Type B pancreatic cell (in vitro differentiated cells): ENCODE measurements at places on chromosomes 12 and 14. TPM values are rescaled to one million over a fixed set of nuclear protein-coding genes. Genes with fewer than 3 reads are reported as not detected.
A peak's percentile ranks its signal among the peaks of the same experiment; 100 is the strongest.

DNA sequence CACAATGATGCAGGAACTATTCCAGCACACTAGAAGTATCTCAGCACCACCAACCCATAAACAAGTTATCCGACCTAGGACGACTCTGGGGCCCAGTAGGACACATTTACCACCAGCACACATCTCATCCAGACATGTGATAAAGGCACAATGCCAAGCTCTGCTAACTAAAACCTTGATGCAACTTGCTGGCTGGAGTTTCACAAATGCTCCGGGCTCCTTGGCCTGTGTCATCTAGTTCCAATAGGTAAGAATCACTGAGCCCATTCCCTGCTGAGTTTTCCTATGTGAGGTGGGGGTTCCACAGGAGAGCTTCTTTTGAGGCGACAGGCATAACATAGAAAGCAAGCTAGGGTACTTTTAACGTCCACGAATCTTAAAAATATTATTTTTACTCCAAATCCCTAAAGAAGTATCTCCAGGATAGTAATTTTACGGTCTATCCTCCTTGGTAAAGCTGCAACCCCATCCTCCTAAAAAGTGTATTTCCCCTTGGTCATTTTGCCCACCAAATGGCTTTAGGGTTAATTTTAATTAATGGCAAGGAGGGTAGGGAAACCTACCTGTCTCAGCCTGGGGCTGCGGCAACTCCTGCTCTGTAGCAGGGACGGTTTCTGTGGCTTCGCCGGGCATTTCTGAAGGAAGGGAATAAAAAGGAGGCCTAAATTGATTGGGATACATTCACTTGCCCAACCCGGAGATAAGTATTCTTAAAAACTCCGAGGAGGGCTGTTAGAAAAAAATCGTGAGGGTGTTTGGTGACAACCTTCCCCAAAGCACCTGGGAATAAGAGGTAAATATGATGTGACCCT is 1.0 kb downstream of the NACA start:
- peak overlapping the region; percentile 98 for H3K4me3 ChIP-seq
- H3K27ac ChIP-seq: peak overlapping the region; percentile 98

HHIPL1 gene
- 0.19 and 1.4 TPM in 2 replicates for total RNA-seq

DNA sequence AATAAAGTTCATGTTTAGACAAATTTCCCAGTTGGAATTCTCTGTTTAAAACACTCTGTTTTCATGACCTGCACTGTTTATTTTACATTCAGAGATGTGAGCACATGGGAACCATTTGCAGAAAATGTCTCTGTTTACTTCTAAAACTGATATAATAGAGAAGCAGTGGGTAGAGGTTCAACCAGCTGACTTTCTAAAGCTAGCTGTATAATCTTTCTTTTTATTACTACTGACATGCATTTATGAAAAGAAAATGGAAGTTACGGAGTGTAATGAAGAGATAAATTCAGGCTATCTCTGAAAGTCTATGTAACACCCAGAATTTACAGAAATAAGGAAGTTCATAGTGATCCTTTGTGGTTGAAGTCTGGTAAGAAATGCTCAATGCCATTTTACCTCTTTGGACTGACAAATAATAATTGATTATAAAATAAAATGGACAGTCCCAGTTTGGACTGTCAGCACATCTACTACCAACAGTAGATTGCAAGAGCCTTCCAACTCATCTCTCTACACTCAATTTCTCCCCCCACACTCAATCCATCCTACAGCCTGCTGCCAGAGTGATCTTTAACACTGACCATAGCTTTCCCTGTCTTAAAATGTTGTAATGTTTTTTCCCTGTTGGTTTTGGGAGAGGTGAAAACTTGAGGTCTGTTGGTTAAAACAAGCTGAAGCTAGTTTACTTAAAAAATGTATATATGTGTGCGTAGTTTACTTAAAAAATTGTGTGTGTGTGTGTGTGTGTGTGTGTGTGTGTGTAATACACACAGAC is 137.4 kb downstream of the AEBP2 start:
- peak overlapping the region; percentile 0 for H3K4me3 ChIP-seq
- peaks cover 19% of the 10 kb centered on the region for H3K36me3 ChIP-seq
- DNase-seq: no peak
- H3K4me1 ChIP-seq: peaks cover 12% of the 10 kb centered on the region
- H3K27ac ChIP-seq: no peak overlapping the region

DNA sequence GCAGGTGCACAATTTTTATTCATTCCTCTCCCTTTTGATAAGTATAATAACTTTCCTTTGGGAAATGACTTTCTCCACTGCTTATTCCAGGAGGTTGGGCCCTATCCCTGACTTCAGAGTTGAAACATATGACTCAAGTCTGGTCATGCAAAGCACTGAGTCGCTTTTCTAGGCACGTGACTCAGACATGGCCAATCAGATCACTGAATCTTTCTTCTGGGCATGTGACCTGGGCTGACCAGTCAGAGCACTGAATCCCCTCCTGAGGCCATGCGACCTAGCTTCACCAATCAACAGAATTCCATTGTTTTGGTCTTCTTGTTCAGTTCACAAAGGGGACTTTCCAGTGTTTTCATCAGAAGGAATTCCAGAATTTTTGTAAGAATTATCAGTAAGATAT is 377.1 kb upstream of the KITLG start:
- H3K36me3 ChIP-seq: no peaks in the 10 kb centered on the region
- no peak overlapping the region for H3K27ac ChIP-seq
- H3K27me3 ChIP-seq: no peaks in the 10 kb centered on the region

GRCh38 chr12:55001198-55001868 is 16.8 kb upstream of the TESPA1 start:
- H3K36me3 ChIP-seq: no peaks in the 10 kb centered on the region
- peaks cover 29% of the 10 kb centered on the region for H3K27me3 ChIP-seq
- no peak overlapping the region for H3K27ac ChIP-seq
- H3K4me3 ChIP-seq: no peak overlapping the region
- no peak for DNase-seq
- no peaks in the 10 kb centered on the region for H3K4me1 ChIP-seq

GRCh38 chr12:94760786-94761185 is 110.4 kb upstream of the TMCC3 start:
- no peak overlapping the region for H3K4me3 ChIP-seq
- no peaks in the 10 kb centered on the region for H3K36me3 ChIP-seq
- no peak overlapping the region for H3K27ac ChIP-seq
- H3K4me1 ChIP-seq: peaks cover 10% of the 10 kb centered on the region
- no peaks in the 10 kb centered on the region for H3K27me3 ChIP-seq
